Kidney (tissue), 22 donors: ENCODE measurements at places on chromosomes 5 and 9.
A peak's percentile ranks its signal among the peaks of the same experiment; 100 is the strongest.

- no peaks in the 10 kb centered on the region for H3K36me3 ChIP-seq
- H3K27me3 ChIP-seq, result no peaks in the 10 kb centered on the region
- H3K4me3 ChIP-seq, result no peak overlapping the region
Measured at GRCh38 chr9:95645992-95646391, 129.2 kb upstream of the PTCH1 start.

DNA sequence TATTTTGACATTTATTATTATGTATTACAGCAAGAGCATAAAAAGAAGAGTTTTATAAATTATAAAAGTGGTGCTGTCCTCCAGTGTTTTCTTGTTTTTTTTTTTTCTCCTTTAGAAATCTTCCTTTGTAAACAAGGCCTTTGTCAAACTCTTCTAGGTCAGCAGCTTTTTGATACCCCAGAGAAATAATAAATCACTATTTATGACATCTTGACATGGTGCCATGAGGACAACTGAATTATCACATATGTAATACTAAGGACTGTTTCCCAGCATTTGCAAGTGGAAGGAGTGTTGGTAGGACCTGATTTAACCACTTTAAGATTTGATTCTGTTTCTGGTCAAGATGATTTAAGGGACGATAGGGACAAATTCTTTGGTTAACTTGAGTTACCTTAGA is 4.6 kb downstream of the SMARCA2 start:
- no peak for DNase-seq
- H3K36me3 ChIP-seq, result no peaks in the 10 kb centered on the region
- no peaks in the 10 kb centered on the region for H3K27me3 ChIP-seq
- H3K4me3 ChIP-seq, result no peak overlapping the region
- no peak overlapping the region for H3K27ac ChIP-seq

GRCh38 chr9:136546697-136547501 is 1.1 kb upstream of the NOTCH1 start:
- H3K4me1 ChIP-seq, result peaks cover 46% of the 10 kb centered on the region
- no peaks in the 10 kb centered on the region for H3K27me3 ChIP-seq
- H3K4me3 ChIP-seq, result peak overlapping the region; percentile 30
- no peaks in the 10 kb centered on the region for H3K36me3 ChIP-seq

DNA sequence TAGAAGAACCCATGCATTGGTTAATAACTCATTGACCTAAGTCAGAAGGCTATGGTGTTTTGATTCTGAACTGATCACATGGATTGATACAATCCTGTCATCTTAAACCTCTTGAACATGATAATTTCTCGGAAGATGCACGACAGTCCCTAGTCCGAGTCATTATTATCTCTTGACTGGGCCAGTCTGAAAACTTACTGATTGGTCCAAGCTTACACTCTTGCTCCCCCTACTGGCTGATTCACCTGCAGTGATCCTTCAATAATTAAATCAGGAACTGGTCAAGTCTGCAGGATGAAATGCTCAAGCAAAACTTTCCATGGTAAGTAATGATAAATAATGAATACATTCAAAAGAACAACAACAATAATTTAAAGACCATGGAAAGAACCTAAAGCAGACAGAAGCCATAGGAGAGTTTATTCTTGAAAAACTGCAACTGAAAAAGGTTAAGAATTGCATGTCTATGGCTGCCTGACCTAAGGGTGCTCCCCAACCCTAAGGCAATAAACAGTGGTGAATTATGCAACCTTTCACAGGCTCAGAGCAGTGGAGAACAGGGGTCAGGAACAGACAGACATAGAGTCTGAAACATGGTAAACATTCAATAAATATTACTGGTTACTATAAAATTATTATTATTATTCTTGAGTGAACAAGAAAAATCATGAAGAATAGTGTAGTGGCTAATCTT is 79.3 kb downstream of the BRINP1 start:
- no peak for DNase-seq
- no peaks in the 10 kb centered on the region for H3K27me3 ChIP-seq
- H3K36me3 ChIP-seq, result no peaks in the 10 kb centered on the region
- H3K4me1 ChIP-seq, result no peaks in the 10 kb centered on the region
- no peak overlapping the region for H3K27ac ChIP-seq

GRCh38 chr9:109477258-109478050 is 20.7 kb downstream of the PTPN3 start:
- peaks cover 26% of the 10 kb centered on the region for H3K4me1 ChIP-seq
- no peaks in the 10 kb centered on the region for H3K36me3 ChIP-seq
- peak overlapping the region; percentile 90 for H3K27ac ChIP-seq
- H3K27me3 ChIP-seq, result no peaks in the 10 kb centered on the region
- peak; percentile 94 for DNase-seq
- peak overlapping the region; percentile 7 for H3K4me3 ChIP-seq

GRCh38 chr5:172646716-172647285 is 5.7 kb downstream of the NEURL1B start:
- H3K27me3 ChIP-seq, result no peaks in the 10 kb centered on the region
- no peak overlapping the region for H3K4me3 ChIP-seq
- no peaks in the 10 kb centered on the region for H3K36me3 ChIP-seq
- no peak overlapping the region for H3K27ac ChIP-seq
- peak; percentile 46 for DNase-seq

- DNase-seq, result no peak
- H3K36me3 ChIP-seq, result no peaks in the 10 kb centered on the region
- no peak overlapping the region for H3K4me3 ChIP-seq
- no peaks in the 10 kb centered on the region for H3K4me1 ChIP-seq
- H3K27me3 ChIP-seq, result no peaks in the 10 kb centered on the region
- H3K27ac ChIP-seq, result no peak overlapping the region
Measured at GRCh38 chr5:72658761-72659540, 151.7 kb upstream of the ZNF366 start.

DNA sequence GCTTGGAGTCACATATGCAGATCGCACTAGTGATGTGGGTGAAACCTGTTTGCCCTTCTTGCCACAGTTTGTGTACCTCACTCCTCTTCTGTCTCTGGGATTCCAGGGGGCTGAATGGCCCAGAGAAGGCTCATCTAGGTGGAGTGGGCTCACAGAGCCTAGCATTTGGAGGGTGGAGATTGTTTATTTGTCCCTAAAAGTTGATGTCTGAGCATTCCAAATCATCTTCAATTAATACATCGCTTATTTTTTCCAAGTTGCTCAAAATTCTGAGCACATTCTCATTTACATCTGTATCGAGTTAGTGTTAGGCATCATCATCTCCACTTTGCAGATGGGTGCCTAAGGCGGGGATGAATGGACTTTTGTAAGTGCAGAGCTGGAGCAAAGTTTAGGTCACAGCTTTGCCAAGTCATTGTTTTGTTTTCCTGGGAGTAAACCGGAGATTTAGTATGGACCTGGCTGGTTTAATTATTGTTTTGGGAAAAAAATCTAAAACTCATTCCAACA is 2.0 kb downstream of the ABL1 start:
- DNase-seq, result no peak
- H3K27ac ChIP-seq, result peak overlapping the region; percentile 20
- no peaks in the 10 kb centered on the region for H3K27me3 ChIP-seq

GRCh38 chr5:29239606-29240005 is 1953.9 kb upstream of the CDH6 start:
- H3K36me3 ChIP-seq, result no peaks in the 10 kb centered on the region
- no peak overlapping the region for H3K4me3 ChIP-seq
- H3K4me1 ChIP-seq, result no peaks in the 10 kb centered on the region
- no peaks in the 10 kb centered on the region for H3K27me3 ChIP-seq

DNA sequence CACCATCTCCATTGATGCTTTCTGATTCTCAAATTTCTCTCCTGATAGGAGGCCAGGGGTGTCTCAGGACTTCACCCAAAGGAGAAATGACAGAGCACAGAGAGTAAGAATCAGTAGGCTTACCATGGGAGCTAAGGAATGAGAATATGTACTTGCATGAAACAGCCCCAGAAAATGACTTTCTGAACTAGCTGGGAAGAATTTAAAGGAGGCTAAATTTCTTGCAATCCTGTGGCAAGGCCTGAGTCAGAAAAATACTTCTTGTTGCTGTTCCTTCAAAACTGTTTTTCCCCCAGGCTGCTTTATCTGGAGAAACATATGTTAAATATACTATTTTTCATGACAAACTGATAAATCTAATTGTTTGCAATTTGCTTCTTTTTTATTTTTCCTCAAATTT is 53.4 kb upstream of the FBXL7 start:
- no peak overlapping the region for H3K27ac ChIP-seq
- no peak overlapping the region for H3K4me3 ChIP-seq

DNA sequence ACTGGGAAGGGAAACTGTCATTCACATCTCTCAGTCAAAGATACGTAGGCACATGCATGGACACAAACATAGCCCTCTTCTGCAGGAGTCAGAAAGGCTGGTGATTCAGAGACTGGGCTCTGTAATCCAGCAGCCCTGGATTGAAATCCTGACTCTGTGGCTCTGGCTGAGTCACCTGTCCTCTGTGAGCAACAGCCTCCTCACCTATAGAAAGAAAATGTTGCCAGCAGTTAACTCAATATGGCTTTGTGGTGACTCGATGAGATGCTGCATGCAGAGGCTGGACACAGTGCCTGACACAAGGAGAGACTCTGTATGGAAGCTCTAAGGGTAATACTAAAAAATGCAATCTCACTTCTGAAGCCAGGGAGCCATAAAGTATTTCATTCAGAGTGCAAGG is 23.9 kb upstream of the CDKN2AIPNL start:
- no peaks in the 10 kb centered on the region for H3K27me3 ChIP-seq
- H3K4me3 ChIP-seq, result no peak overlapping the region
- DNase-seq, result no peak
- no peak overlapping the region for H3K27ac ChIP-seq
- no peaks in the 10 kb centered on the region for H3K4me1 ChIP-seq
- H3K36me3 ChIP-seq, result no peaks in the 10 kb centered on the region

DNA sequence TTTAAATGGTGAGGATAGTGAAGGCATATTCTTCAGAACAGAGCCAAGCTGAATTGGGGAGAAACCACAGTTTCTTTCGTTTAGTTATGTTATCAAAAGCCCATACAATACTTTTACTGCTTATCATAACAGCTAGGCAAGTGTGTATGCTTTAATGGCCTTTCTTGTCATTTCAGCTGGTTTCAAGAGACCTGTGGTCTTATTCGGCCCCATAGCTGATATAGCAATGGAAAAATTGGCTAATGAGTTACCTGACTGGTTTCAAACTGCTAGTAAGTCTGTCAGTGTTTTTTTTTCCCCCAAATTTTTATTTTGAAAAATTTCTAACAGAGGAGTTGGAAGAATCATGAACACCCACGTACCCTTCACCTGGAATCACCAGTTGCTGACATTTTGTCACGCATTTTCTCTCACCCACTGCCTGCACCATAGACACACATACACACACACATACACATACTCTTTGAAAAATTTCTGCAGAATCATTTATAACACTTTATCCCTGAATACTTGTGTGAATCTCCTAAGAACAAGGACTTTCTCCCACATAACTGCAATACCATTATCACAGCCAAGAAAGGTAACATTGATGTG is 63.7 kb downstream of the TJP2 start:
- no peaks in the 10 kb centered on the region for H3K27me3 ChIP-seq
- no peak for DNase-seq
- H3K27ac ChIP-seq, result no peak overlapping the region
- H3K36me3 ChIP-seq, result peaks cover 6% of the 10 kb centered on the region

DNA sequence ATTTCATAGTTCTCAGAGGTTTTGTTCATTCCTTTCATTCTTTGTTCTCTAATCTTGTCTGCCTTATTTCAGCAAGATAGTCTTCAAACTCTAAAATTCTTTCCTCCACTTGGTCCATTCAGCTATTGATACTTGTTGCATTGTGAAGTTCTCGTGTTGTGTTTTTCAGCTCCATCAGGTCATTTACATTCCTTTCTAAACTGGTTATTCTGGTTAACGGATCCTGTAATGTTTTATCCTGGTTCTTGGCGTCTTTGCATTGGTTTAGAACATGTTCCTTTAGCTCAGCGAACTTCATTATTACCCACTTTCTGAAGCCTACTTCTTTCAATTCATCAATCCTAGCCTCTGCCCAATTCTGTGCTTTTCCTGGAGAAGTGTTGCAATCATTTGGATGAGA is 45.1 kb upstream of the TXNDC8 start:
- H3K36me3 ChIP-seq, result no peaks in the 10 kb centered on the region
- H3K4me3 ChIP-seq, result no peak overlapping the region
- DNase-seq, result no peak
- no peak overlapping the region for H3K27ac ChIP-seq
- no peaks in the 10 kb centered on the region for H3K4me1 ChIP-seq
- no peaks in the 10 kb centered on the region for H3K27me3 ChIP-seq
